Erythroblast (primary cell): ENCODE measurements at places on chromosomes 5 and 9.

DNA sequence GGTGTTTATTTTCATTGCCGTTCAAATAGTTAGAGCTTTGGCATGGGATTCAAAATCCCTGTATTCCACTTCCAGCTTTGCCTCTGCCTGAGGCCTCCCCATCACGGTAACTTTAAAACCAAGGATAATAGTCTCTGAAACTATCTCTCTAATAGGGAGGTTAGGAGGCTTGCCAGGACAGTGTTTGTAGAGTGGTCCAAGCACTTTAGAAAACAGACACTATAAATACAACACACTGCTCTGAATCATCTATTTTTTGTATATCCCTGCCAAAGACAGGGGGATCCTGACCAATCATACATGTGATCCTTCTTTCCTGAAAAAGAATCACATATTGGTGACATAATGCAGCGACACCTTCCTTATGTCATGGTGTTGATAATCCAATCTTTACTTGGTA, 326.8 kb downstream of the BNC2 start:
- DNase-seq, result no peak

GRCh38 chr5:175478008-175478383, 364 bp upstream of the SFXN1 start:
- no peak for DNase-seq

DNA sequence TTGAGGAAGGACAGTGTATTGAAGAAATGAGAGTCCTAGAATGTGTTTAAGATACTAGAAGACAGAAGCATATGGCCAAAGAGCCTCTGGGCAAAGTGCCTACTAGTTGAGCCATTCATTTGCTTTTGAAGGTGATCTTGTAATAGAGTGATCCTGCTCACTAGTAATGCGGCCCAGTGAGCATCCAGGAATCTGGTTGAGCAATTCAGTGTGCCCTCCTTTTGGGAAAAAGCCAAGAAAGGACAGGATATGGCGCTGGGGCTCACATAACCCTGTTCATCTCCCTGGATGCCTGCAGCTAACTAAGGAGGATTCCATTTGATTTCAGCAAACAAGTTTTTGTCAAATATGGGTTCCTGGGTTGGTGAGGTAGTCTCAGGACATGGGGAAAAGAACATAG, 16.3 kb downstream of the ADAM19 start:
- DNase-seq, result no peak

GRCh38 chr9:115593587-115594091, 475.7 kb upstream of the TNC start:
- peak; percentile 31 for DNase-seq

- no peak for DNase-seq
Measured at GRCh38 chr5:125750861-125751186, 672.4 kb upstream of the GRAMD2B start.

DNA sequence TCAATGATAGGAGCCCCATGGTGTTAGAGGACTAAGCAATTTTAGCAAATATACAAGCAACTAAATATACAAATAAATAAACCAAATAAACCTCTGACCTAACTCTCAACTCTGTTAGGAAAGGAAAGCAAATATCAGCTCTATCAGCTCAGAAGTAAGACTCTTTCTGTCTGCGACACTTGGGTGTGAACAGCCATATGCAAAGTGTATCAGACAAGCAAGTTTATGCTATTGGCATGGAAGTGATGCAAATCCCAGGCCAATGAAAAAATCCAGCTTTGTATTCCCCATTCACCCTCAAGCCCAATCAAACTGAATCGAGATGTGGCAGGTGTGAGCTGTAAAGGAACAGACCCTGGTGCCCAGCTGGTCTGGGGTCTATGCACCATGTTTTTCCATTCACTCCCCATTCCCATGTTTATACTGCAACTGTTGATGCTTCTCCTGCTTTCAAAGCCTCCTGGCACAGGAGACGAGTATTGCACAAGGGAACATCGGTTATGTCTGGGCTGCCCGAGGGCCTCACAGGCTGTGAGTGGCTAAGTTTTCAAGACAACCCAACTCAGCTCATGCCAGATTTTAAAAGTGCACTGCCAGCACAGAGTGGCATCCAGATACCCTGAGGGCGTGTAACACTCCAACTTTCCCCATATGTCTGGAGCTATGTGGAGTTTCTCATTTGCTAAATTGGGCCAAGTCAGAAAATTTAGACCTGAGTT, 73.1 kb downstream of the FEM1C start:
- no peak for DNase-seq

DNA sequence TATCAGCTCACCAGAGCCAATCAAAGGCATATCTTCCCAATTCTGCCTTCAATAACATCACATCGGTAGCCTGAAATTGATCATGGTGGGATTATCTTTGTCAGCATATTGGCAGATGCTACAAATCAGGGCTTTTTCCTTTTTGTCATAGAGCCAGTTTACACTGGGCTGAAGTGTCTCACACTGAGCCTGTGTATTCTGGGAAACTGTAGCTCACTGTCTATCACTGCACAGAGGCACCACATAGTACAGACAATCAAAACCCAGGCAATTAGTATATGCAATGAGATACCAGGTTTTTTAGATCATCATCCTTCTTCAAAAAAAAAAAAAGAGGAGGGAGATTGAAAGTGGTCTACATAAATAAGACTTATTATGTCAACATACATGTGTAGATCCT, 46.6 kb downstream of the ADAM19 start:
- DNase-seq, result no peak

GRCh38 chr9:18489861-18490260, 15.9 kb downstream of the ADAMTSL1 start:
- no peak for DNase-seq

DNA sequence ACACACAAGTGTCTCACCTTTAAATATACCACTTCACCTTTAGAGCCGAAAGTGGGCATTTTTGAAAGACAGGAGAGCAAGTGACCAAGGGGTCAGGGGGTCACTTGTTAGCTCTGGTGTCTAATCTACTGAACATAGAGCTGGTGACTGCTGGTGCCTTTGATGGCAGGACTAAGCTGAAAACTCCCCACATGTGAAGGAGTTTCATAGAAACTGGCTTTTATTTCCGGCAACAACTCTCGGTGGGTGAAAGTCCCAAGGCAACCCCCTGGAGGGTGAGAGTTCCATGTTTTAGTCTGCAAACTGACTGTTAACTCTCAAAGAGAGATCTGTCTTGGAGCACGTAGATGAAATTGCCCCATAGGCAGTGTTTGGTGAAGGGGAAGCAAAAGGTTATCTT, 466.9 kb downstream of the DMRTA1 start:
- DNase-seq, result no peak

DNA sequence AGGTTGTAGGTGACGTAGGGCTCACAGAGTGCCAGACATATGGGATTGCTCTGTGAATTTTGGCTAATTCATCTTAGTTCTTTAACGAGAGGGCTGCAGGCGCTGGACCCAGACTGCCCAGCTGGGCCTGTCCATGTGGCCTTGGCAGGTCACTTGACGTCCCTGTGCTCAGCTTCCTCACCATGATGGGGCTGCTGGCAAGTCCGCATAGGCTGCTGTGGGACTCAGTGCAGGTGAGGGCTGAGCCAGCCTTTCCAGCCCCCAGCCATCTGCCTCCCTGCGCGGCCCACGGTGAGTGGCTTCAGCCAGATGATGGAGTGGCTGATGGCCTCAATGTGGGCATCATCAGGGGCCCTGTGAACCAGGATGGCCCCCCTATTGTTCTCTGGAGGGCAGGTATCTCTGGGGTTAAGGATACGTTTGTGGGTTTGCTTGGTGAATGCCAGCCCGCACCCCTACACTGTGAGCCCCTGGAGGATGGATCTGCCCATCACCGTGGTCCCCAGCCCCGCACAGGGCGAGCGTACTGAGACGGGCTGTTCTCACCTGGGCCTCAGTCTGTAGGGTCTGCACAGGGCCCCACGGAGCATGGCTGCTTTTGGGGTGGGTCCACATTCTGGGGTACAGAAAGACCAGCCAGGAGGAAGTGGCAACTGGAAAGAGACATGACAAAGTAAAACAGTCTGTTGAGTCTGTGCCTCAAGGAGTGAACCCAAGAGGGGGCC, 3.7 kb downstream of the CARD19 start:
- DNase-seq, result no peak

- no peak for DNase-seq
Measured at GRCh38 chr5:171589461-171589860, 170.0 kb downstream of the FGF18 start.
